ENCODE measurements at places on chromosomes 2 and 18.

- DNase-seq = no peak
These were observed 73.9 kb upstream of the SLC14A2 start for GRCh38 chr18:45541421-45541820.

- no peak for DNase-seq
These were observed 29.7 kb upstream of the FAHD2A start for GRCh38 chr2:95372845-95373244.

DNA sequence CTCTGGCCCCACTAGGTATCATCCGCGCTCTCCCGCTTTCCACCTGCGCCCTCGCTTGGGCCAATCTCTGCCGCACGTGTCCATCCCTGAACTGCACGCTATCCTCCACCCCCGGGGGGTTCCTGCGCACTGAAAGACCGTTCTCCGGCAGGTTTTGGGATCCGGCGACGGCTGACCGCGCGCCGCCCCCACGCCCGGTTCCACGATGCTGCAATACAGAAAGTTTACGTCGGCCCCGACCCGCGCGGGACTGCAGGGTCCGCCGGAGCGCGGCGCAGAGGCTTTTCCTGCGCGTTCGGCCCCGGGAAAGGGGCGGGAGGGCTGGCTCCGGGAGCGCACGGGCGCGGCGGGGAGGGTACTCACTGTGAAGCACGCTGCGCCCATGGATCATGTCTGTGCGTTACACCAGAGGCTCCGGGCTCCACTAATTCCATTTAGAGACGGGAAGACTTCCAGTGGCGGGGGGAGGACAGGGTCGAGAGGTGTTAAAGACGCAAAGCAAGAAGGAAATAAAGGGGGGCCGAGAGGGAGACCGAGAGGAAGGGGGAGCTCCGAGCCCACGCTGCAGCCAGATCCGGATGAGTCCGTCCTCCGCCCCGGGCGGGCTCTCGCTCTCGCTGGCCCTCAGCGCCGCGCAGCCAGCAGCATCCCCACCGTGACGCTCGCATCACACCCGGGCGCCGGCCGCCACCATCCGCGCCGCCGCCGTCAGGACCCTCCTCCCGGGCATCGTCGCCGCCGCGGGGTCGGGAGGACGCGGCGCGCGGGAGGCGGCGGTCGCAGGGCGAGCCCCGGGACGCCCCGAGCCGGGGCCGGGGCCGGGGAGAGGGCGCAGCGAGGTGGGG is 664 bp downstream of the NETO1 start:
- no peak for DNase-seq

- DNase-seq = no peak
These were observed 20.3 kb downstream of the RAB3GAP1 start for GRCh38 chr2:135072125-135072997.

- DNase-seq = no peak
These were observed 22.0 kb upstream of the UPP2 start for GRCh38 chr2:158079672-158080071.

DNA sequence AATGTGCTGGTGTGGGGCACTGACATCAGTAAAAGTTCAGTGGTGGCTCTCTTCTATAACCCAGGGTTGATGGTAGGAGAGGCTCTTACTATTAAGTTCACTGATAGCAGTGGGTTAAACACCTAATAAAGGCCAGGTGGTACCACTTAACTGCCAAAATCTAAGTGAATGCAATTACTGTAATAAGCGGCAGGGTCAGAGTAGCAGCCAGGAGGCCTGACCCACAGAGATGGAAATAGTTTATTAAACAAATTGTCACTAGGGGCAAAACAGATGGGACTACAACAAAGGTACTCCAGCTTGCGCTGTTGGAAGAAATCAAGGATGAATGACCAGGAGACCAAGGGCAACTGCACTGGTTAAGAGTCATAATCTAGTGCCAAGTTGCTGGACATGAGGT is 26.6 kb downstream of the ZSWIM2 start:
- DNase-seq = no peak

DNA sequence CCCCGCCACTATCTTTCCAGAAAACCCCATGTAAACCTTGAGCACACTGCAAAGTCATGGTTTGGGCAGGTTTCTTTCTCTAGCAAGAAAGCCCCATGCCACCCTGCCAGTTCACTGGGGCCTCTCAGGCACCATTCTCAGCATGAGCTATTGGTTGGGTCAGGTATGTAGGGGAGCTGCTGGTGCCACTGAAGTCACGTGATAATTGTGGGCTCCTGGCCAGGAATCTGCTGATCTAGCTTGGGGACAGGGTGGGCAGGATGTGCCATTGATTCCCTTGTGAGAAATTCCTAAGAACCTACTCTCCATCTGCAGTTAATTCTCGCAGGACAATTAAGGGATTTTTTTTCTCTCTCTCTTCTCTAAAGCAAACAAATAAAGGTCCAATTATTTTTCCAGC is 26.5 kb upstream of the HNMT start:
- DNase-seq = no peak

GRCh38 chr18:34695310-34695709 is 14.8 kb upstream of the DTNA start:
- no peak for DNase-seq

DNA sequence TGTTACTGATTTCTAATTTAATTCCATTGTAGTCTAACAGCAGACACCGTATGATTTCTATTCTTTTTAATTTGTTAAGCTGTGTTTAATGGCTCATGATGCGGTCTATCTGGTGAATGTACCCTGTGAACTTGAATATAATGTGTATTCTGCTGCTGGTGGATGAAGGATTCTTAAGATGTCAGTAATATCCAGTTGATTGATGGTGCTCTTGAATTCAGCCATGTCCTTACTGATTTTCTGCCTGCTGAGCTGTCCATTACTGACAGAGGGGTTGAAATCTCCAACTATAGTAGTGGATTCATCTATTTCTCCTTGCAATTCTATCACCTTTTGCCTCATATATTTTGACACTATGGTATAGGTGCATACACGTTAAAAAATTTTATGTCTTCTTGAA is 373.3 kb upstream of the RAB12 start:
- DNase-seq = no peak

DNA sequence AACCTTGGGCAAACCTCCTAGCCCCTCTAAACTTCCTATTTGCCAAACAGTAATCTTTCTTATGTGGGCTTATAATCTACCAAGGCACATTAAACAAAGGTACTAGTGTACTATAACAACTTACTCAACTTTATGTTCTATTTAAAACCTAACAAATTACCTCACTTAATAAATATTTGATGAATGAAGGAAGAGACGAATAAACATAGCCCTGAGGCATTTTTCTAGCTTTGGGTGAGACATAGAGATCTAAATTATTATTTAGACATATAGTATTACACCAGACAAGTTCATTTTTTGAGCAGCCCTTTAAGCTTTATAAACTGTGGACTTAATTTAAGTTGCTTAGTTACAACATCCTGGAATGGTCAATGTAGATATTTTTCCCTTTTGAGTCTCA is 104.6 kb downstream of the UNC80 start:
- DNase-seq = no peak

- no peak for DNase-seq
These were observed 31.6 kb downstream of the B3GNT2 start for GRCh38 chr2:62227386-62228075.

DNA sequence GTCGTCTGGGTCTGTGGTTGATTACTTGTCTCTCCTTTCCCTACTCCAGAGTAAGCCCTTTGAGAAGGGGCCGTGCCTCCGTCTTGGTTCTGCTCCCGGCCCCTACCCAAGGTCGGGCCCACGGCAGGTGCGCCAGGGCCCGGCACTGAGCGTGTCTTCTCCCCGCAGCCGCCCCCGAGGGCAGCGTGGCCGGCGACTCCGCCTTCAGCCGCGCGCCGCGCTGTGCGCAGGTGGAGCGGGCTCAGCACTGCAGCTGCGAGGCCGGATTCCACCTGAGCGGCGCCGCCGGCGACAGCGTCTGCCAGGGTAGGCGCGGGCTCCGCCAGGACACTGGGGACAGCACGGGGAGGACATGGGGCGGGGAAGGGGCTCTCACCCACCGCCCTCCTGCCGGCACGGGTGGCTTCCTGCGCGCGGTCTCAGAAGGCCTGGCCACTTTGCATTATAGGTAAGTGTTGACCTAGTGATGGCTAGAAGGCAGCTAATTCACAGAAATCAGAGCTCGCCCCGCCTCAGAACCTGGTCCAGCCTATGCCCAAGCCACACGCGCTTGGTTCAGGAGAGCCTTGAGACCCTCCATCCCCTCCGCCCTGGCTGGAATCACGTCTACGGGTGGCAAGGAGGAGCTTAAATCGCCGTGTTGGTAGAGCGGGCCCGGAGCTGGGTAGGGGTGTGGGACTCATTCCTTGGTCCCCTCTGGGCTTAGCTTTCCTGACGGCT is 43.5 kb downstream of the FBLN7 start:
- DNase-seq = no peak

DNA sequence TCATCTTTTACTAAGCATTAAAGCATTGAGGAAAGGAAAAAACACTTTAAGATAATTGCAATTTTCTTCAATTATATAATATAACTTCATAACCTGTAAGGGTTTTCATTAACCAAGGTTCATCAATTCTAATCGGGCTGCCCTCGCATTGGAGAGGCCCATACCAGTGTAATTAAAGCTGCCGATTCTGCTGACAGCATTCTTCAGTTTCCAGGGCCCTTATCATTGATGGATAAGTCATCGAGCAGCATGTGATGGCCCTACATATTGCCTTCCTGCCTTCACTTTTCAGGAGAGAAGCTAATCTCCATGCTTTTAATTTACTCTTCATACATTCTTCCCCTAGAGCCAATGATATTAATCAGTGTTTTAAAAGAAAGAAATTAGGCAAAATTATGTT is 92.0 kb downstream of the NCKAP5 start:
- DNase-seq = no peak
